Astrocyte of the hippocampus (primary cell): ENCODE measurements at places on chromosomes 4 and X.
A peak's percentile ranks its signal among the peaks of the same experiment; 100 is the strongest.

- DNase-seq: peak; percentile 10
Measured at GRCh38 chr4:47674144-47674543, 163.7 kb downstream of the CORIN start.

- no peak for DNase-seq
Measured at GRCh38 chr4:56880572-56880971, 27.1 kb upstream of the REST start.

DNA sequence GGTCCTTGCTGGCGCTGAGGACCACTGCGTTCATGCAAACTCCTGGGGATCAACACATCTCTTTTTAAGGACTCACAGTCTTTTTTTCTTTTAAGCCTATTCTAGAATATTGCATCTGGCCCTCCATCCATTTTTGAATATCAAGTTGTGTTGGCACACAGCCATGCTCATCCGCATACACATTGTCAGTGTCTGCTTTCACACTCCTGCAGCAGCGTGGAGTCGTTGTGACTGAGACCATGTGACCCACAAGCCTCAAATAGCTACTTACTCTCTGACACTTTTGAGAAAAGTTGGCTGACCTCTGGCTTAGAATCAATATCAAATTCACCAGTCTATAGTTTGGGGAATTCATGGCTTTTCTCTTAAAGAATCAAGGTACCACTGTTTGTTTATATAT is 191.8 kb upstream of the S100G start:
- DNase-seq: no peak

- no peak for DNase-seq
Measured at GRCh38 chrX:19448077-19448476, 67.2 kb downstream of the MAP3K15 start.

GRCh38 chr4:95086551-95086950 is 328.8 kb downstream of the BMPR1B start:
- DNase-seq: no peak

DNA sequence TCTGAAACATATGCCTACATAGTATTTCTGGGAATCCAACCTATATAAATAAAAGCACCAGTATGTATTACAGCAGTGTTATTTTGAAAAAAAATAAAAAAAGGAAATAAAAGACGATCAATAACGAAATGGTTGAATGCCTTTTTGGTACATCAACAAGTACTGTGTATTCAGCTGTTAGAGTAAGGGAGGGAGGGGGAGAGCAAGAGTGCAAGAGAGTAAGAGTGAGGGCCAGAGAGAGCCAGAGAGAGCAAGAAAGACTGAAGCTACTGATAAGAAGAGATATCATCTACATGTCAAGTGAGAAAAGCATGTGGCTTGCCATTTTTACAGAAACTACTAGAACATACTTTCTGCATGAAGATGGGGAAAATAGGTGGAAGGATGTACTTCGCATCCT is 1.8 kb downstream of the SPIN4 start:
- DNase-seq: no peak

- no peak for DNase-seq
Measured at GRCh38 chrX:148788449-148788848, 288.0 kb downstream of the AFF2 start.

DNA sequence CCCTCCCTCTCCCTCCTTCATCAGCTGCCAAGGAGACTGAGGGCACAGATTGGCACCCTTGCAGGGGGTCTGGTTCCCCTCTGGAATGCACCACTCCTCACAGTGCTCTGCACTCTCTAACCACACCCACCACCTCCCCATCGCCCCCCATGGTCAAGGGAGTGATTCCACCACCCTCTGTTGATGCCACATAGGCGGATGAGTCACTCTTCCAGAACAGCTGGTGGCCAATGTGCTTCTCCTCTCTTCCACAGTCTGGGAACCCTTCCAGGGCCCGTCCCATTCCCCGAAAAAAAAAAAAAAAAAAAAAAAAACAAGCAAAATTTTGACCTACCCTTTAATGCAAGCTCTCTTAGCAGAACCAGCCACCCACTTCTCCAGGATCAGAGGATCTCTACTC is 341.3 kb upstream of the KLF3 start:
- DNase-seq: peak; percentile 82
